ENCODE measurements at places on chromosomes 3 and 15.

DNA sequence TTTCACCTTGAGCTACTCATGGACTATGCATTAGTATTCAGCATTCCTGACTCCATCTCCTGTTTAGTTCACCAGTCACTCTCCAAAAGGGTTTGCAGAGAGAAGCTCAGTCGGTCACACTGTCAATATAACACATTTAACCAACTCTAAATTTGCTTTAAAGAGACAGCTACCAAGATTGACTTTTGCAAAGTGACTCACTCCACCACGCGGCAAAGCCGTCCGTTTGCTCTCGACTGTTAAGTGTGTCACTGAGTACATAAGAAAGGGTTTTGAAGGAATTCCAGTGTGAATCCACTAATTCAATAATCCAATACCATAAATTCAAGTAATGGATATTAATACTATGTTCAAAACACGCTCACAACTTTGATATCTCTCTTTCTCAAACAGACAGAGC is 1006.7 kb upstream of the NR2F2 start:
- no peak for DNase-seq

DNA sequence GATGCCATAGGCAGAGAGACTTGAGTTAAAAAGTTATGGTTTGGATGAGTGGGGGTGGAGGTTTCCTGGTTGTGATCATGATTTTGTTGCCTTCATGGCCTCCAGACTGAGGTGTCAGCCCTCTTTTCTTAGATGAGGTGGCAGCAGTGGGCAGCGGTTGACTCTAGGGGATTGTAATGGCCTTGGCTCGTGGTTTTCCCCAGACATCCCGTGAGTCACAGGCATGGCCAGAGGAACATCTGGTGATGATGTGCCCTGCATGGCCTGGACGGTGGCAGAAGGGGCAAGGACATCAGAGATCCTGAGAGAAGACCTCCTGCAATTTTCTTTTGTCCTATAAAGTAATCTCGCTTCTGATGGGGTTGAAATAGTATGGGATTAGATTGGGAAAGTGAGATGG is 12.4 kb downstream of the RETNLB start:
- no peak for DNase-seq

DNA sequence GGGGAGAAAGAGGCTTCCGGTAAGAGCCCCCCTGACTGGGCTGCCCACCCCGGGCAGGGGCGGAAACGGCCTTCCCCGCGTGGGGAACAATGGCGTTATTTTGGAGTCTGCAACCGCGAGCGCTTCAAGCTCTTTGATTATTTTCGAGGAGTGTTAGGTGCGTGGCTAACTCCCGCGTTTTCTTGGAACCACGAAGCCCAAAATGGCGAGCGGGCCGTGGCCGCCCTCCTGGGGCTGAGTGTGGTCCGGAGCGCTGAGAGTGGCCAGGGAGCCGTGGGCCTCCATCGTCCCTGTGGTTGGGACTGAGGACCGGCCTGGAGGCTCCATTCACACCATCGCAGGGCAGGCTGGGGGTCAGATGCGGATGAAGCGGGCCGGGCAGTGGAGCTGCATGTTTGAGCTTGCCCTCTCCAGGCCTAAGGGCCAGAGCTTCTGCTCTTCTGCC is 44.6 kb upstream of the POLG start:
- no peak for DNase-seq

GRCh38 chr3:160395297-160395696 is 3.7 kb downstream of the IFT80 start:
- no peak for DNase-seq

GRCh38 chr15:91751611-91752010 is 101.9 kb upstream of the SLCO3A1 start:
- no peak for DNase-seq

GRCh38 chr15:100966997-100967396 is 47.8 kb downstream of the LRRK1 start:
- DNase-seq, result no peak

DNA sequence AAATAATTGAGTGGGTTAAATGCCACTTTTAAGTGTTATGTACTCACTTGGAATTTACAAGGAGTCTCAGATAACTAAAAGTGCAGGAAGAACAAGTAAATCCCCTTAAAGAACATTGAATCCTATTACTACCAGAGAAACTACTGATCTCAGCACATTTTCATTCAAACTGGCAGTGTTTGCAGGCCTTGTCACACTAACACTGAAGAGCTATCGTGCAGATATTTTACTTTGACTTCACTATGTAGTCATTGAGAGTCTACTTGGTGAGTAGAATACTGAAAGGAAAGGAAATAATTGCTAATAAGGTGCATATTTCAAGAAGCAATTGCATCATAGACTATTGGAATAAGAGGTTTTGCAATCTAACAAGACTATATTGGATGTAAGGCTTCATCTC is 721.4 kb upstream of the CBLB start:
- DNase-seq, result no peak

- no peak for DNase-seq
These were observed 15.6 kb downstream of the PIF1 start for GRCh38 chr15:64809649-64810496.

DNA sequence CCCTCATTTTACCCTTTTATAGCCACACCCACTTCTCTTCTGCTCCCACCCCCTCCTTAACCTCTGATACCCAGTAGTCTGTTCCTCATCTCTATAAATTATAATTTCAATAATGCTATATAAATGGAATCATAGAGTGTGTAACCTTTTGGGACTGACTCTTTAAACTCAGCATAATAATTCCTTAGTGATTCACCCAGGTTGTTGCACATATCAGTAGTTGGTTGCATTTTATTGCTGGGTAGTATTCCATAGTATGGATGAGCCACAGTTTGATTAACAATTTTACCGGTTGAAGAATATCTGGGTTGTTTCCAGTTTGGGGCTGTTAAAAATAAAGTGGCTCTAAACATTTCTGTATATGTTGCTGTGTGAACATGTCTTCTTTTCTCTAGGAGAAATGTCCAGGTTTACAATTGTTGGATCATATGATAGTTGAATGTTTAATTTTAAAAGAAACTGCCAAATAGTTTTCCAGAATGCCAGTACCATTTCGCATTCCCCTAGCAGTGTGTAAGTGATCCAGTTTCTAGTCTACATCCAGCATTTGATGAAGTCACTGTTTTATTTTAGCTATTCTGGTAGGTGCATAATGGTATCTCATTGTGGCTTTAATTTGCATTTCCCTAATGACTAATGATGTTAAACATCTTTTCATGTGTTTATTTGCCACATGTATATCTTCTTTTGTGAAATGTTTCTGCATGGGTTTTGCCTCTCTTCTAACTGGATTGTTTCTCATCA is 68.5 kb downstream of the VPS8 start:
- DNase-seq, result no peak

DNA sequence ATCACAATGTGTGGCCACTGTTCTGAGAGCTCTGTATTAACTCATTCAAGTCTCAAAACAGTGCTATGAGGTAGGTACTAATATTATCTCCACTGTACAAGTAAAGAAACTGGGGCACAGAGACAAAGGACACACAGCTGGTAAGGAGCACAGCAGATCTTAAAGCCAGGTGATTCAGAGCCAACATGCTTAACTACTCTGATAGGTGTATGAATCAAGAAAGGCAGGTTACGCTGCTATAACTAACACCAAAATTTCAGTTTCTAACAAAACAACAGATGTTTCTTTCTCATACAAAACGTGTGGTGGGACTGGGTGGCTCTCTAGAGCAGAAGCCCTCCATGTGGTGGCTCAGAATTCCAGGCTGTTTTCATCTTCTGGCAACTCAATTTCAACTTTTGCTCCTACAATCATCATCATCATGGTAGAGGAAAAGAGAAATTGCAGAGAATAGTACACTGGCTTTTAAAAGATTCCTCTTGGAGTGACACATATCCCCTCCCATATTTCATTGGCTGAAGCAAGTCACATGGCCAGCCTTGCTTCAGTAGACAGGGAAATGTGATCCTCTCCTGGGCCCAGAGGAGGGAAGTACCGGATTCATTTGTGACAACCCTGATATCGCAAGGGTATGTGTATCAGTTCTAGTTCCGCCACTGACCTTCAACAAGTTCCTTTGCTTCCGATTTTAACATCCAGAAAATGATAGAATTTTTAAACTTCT is 126.2 kb upstream of the PTX3 start:
- no peak for DNase-seq

- DNase-seq, result no peak
These were observed 4.8 kb downstream of the FBLN2 start for GRCh38 chr3:13553686-13554085.

Data from stimulated activated CD8-positive, alpha-beta memory T cell treated with anti-CD3 and anti-CD28 coated beads, Interleukin-4, amount 100 ng/mL, for 4 hours (primary cell).